ENCODE measurements at places on chromosomes 1 and 21. TPM values are rescaled to one million over a fixed set of nuclear protein-coding genes. Genes with fewer than 3 reads are reported as not detected.

GRCh38 chr1:117861694-117862093 is 67.7 kb downstream of the GDAP2 start:
- H3K27me3 ChIP-seq = no peaks in the 10 kb centered on the region
- no peaks in the 10 kb centered on the region for H3K4me1 ChIP-seq
- no peak overlapping the region for H3K4me3 ChIP-seq
- no peak for DNase-seq
- no peak overlapping the region for H3K27ac ChIP-seq
- H3K36me3 ChIP-seq = peaks cover 61% of the 10 kb centered on the region

DNA sequence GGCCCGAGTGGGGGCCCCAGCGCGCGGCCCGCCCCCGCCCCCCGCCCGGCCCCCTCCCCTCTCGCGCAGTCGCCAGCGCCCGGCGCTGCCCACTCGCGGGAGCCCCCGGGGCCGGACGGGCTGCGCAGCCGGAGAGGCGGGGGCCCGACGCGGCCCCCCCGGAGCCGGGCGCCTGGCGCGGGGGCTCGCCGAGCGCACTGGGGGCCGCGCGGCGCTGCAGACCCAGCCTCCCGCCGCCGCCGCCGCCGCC is 146 bp upstream of the ZNF362 start:
- H3K27ac ChIP-seq = no peak overlapping the region
- peak overlapping the region; percentile 91 for H3K4me3 ChIP-seq
- no peak for DNase-seq
- H3K36me3 ChIP-seq = no peaks in the 10 kb centered on the region
- no peaks in the 10 kb centered on the region for H3K27me3 ChIP-seq

DNA sequence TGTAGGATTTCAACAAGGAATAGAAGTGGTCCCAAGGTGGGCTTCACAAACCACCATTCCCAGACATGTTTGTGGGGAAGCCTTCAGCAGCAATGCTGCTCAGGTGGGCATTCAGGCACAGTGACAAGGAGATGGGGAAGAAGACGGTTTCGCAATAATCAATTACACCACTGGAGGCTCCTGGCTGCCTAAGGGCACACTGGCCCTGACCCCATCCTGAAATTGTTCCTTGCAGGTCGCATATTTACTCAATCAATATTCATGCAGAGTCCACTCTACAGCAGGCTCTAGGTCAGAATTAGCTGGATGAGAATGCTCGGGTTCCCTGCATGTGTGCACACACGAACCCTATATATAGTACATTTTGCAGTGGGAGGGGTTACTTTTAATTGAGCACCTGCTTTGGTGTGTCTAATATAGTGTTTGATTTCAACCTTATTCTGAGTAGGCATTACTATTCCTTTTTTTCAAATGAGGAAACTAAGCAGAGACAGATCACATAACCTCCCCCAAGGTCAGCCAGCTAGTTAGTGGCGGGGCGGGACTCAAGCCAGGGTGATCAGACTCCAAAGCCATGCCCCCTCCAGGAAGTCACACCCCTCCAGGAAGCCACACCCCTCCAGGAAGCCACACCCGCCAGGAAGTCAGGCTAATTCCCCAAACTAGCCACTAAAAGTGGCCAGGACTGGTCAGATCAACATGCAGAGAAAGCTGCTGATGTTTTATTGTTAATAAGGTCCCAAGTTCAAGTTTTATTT is 106.5 kb downstream of the HLCS start:
- no peaks in the 10 kb centered on the region for H3K36me3 ChIP-seq
- peak overlapping the region; percentile 42 for H3K27ac ChIP-seq
- peak; percentile 89 for DNase-seq
- peaks cover 15% of the 10 kb centered on the region for H3K4me1 ChIP-seq
- no peaks in the 10 kb centered on the region for H3K27me3 ChIP-seq

DNA sequence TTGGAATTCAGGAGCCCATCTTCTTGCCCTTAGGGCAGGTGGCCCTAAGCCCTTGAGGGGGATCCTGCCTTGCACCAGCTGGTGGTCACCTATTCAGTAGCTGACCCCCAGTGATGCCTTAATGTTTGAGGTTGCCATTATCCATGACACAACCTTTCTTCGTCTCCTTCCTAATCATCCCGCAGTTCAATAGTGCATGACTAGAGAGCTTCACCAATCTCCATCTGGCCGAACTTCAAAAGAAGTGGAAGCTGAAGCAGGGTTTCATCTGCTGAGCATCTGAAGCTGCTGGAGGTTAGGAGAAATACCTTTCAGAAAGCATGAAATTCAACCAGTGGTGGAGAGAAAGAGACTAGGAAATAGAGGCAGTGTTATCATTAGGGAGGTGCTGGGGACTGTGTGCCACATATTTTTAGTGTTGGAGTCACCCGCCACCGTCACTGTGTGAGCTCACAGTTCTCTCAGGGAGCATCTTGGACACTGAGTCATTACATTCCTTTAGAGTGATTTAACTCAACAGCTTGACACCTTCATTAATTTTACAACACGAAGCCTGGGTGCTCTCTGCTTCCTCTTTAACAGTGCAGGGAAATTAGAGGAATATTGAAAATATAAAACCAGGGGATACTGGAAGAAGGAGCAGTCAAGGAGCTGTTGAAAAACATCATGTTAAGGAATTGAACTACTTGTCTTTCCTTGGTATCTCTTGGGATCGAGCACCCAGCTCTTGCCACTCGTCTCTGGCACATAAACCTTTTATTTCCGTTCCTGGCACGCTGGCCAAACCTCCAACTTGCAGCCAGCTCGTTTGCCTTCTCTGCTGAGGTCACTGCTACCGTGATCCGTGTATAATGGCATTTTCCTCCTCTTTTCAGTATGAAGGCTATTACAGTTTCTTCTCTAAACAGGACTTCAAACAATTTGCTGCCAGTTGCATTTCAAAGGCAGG is 53.6 kb downstream of the PEX14 start:
- peaks cover 11% of the 10 kb centered on the region for H3K4me1 ChIP-seq
- no peak overlapping the region for H3K4me3 ChIP-seq
- DNase-seq = no peak
- H3K27me3 ChIP-seq = no peaks in the 10 kb centered on the region
- H3K36me3 ChIP-seq = no peaks in the 10 kb centered on the region

Gene HAO2
- not detected for total RNA-seq

Gene HLX
- 15.3 TPM for total RNA-seq

DNA sequence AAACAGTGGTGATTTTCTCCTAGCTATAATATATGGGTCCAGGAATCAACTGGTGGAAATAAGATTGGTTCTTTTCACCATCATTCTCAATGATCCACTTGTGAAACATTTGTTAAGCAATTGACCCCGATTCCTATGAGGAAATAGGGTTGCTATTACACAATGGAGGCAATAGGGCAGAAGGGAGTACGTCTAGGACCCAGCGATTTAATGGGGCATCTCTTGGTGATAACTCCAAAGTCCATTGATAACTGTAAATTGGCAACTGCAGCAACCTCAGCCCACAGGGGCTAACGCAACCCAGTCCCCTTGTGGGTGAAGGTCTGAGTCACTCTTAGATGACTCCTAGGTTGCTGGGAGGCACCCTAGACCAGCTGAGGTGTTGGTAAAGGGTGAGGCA is 62.5 kb upstream of the BARHL2 start:
- no peak overlapping the region for H3K27ac ChIP-seq
- no peaks in the 10 kb centered on the region for H3K27me3 ChIP-seq
- H3K36me3 ChIP-seq = no peaks in the 10 kb centered on the region
- H3K4me1 ChIP-seq = no peaks in the 10 kb centered on the region
- no peak for DNase-seq
- no peak overlapping the region for H3K4me3 ChIP-seq

Gene NCAM2
- 1.0 TPM for total RNA-seq

GRCh38 chr1:230333590-230334446 is 92.3 kb downstream of the PGBD5 start:
- DNase-seq = peak; percentile 50
- H3K4me1 ChIP-seq = no peaks in the 10 kb centered on the region
- no peak overlapping the region for H3K4me3 ChIP-seq
- H3K27me3 ChIP-seq = no peaks in the 10 kb centered on the region
- no peak overlapping the region for H3K27ac ChIP-seq
- no peaks in the 10 kb centered on the region for H3K36me3 ChIP-seq
